ENCODE measurements at places on chromosomes 13 and 19.

- DNase-seq, result no peak
Measured at GRCh38 chr13:44296856-44297255, 76.8 kb upstream of the SERP2 start.

- no peak for DNase-seq
Measured at GRCh38 chr13:114012141-114012540, 38.3 kb upstream of the C13orf46 start.

DNA sequence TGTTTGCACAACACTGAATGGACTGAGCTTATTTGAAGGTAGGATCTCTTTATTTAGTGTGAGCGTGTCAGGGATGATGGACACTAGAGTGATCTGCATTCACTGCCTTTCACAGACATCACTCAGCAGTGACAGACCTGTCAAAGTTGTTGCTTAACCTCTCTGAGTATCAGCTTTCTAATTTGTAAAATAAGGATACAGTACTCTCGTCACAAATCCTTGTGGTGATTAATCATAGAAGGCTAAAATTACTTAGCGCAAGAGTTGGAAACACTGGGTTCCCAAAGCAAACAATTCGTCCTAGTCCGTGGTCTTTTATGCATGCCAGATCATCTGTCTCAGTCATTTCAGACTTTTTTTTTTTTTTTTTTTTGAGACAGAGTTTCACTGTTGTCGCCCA, 16.6 kb downstream of the CARD8 start:
- no peak for DNase-seq

DNA sequence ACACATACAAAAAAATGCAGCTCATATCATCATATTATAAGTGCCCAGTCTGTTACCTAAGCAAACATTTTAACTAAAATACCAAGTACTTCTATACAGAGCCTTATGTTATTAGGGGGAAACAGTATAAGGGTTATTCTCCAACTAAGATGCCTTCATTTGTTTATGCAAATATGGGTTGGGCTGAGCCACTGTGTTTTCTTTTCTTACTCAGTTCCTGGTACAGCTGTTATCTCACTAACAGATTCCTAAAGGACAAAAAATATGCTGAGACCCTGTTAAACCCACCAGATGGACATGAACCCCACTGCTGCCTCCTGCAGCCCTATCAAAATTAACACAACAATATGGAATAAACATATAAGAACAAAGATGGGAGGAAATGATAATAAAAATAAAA, 34.5 kb upstream of the SMAD9 start:
- DNase-seq, result no peak

GRCh38 chr19:21612403-21612872, 107.0 kb downstream of the ZNF429 start:
- DNase-seq, result no peak

GRCh38 chr13:91719033-91719432, 320.6 kb downstream of the GPC5 start:
- DNase-seq, result no peak

- no peak for DNase-seq
Measured at GRCh38 chr13:93476175-93476574, 249.6 kb downstream of the GPC6 start.

GRCh38 chr13:66659701-66660467, 570.3 kb downstream of the PCDH9 start:
- DNase-seq, result no peak

GRCh38 chr19:44315883-44316282, 11.1 kb upstream of the ZNF235 start:
- DNase-seq, result no peak

DNA sequence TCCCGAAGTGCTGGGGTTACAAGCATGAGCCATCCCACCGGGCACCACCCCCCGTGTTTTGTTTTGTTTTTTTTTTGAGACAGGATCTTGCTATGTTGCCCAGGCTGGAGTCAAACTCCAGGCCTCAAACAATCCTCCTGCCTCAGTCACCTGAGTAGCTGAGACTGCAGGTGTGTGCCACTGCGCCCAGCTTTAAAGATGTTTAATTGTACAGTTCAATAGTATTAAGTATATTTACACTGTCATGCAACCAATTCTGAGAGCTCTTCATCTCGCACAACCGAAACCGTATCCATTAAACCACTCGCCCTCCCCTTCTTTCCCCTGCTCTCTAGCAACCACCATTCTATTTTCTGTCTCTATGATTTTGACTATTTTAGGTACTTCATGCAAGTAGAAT, 15.6 kb downstream of the NUCB1 start:
- DNase-seq, result no peak

- DNase-seq, result peak; percentile 49
Measured at GRCh38 chr19:7550987-7551761, 15.7 kb downstream of the PNPLA6 start.

Measured in CD4-positive, alpha-beta T cell treated with Interleukin-6 at 100 ng/mL for 8 hours (primary cell).